ENCODE measurements at places on chromosomes 5 and 9.

- no peak for DNase-seq
Observed at GRCh38 chr5:27571681-27572080, 533.3 kb upstream of the CDH9 start.

- no peak for DNase-seq
Observed at GRCh38 chr5:411728-412127, 31.2 kb upstream of the EXOC3 start.

GRCh38 chr5:119943148-119943547 is 313.8 kb downstream of the FAM170A start:
- no peak for DNase-seq

DNA sequence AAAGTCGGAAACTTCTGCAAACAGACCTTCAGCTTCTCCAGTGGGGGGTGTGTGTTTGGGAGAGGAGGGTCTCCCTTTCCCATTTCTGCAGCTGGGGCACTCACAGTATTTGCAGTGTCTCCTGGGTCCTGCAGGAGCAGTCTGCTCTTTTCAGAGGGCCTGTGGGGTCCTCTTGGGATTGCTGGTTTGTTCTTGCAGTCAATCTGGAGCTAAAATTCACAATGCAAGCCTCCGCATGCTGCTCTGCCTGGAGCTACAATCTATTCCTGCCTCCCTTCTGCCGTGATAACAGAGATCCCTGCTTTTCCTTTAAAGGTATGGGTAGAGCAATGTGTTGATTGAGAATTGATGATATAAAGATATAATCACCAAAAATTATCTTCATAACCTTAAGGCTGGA is 43.2 kb downstream of the ZNF462 start:
- DNase-seq: no peak

DNA sequence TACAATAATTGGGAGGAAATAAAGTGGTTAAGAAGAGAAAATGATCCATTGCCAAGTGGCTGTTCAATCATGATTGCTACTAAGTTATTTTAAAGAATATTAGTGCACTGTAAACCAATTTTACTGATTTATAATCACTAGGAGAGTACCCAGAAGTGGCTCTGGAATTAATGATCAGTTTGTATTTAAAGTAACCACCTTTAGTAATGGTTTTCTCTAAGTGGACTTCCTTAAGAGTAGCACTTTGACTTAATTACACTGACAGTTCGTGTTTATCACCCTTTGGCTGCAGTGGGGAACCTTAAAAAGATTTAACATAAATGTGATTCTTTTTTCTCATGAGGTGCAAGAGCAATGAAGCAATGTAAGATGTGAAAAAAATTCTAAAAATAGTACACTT is 310.8 kb downstream of the CDH12 start:
- no peak for DNase-seq

DNA sequence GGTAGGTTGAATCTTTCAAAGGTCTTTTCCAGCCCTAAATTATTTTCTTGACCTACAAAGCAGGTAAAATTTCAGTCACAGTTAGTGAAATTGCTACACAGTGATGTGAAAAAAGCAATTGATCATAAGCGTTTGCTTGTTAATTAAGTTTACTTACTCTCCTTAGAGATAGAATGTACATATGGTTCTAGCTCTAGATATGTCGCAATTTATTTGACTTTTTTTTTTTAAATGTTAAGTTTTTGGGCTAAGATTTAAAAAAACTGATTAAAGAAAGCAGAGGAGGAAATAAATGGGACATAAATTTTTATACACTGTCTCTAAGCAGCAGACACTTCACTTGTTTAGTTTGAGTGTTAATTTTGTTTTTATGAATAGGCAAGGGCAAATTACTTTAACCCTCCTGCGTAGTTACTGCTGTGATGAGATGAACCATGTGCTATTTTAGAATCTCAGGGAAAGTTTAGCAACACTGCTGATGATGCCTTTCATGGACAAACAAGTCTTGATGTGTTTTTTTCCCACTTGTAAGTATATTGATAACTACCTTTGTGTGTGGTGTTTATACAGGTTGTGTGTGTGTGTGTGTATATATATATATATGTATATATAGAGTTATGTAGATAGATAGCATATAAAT is 38.3 kb upstream of the FAM120AOS start:
- DNase-seq: no peak

- no peak for DNase-seq
Observed at GRCh38 chr9:105975886-105976645, 281.7 kb downstream of the TMEM38B start.

GRCh38 chr9:92989561-92989960 is 42.2 kb downstream of the FGD3 start:
- no peak for DNase-seq

GRCh38 chr9:91477106-91477505 is 53.5 kb upstream of the NFIL3 start:
- DNase-seq: no peak

GRCh38 chr5:174571662-174572397 is 152.6 kb upstream of the MSX2 start:
- no peak for DNase-seq

DNA sequence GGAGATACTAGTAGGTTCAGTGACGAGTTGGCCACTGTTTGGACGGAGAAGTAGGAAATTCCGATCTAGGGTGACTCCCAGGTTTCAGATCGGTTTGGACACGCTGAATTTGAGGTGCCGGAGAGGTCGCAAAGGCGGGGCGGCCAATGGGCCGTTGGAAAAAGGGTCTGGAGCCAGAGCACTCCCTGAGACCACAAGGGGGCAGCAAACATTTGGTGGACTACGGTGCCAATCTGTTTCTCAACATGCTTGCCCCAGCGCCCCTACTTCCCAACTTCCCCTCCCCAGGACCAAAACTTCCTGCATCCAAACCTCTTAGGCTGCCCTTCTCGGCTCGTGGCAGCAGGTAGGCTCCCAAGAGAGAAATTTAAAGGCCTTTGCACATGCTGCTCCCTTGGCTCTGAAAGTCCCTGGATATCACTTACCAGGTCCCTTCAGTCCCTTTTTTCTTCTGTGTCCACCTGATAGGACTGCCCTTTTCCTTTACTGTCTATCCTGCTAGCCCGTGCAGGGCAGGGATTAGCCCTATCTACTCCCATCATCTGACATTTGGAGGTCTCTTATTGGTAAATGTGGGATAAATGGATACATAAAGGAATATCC is 992 bp upstream of the RPP25L start:
- DNase-seq: peak; percentile 81

DNA sequence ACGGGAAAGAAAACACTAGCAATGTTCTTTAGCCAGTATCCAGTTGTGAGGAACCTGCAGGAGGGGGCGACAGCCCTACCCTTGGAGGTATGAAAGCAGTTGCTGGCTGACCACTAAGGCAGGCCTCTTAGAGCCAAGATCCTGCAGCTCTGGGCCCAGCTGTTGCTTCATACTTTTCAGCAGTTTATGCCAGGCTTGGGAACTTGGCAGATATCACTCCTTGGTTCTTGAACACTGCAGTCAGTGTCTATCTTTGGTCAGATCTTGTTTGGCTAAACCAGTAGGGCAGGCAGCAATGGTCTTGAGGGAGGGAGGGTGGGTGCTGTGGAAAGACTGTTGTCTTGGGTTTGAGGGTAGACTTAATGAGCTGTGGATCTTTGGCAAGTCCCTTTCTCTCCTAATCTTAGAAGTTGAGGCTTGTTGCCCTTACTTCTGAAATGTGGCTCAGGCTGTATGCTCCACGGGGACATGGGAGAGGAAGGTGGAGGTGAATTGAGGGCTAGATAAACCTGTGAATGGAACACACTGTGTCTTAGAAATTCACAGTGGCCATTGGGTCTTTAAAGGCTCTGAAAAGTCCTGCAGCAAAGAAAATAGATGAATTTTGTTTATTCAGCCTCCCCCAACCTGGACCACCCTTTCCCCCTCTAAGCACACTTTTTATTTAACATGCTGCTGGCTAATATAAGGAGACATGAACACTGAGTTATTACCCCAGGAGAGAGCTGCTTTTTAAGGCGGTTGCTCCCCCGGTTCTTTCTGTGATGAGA is 37.5 kb downstream of the ZNF618 start:
- no peak for DNase-seq

DNA sequence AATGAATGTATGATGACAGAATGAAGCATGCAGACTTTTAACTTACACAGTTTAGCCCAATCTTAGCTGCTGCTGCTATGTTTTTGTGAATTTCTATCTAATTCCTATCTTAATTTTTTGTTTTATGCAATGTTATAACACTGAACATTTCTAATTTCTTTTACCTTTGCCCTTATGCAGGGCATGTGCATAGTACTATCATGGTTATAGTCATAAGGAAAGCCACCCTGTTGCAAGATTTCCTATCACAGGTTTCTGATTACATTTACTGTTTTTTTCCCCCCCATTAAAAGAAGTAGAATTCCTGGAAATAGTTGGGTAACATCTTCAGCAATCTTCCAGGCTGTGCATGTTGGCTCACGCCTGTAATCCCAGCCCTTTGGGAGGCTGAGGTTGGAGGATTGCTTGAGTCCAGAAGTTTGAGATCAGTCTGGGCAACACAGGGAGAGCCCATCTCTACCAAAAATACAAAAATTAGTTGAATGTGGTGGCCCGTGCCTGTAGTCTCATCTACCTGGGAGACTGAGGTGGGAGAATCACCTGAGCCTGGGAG is 164.4 kb downstream of the KDM4C start:
- no peak for DNase-seq

- no peak for DNase-seq
Observed at GRCh38 chr9:131580358-131580757, 35.0 kb downstream of the PRRT1B start.

- DNase-seq: peak; percentile 14
Observed at GRCh38 chr9:137785704-137786161, 91.8 kb upstream of the CACNA1B start.

DNA sequence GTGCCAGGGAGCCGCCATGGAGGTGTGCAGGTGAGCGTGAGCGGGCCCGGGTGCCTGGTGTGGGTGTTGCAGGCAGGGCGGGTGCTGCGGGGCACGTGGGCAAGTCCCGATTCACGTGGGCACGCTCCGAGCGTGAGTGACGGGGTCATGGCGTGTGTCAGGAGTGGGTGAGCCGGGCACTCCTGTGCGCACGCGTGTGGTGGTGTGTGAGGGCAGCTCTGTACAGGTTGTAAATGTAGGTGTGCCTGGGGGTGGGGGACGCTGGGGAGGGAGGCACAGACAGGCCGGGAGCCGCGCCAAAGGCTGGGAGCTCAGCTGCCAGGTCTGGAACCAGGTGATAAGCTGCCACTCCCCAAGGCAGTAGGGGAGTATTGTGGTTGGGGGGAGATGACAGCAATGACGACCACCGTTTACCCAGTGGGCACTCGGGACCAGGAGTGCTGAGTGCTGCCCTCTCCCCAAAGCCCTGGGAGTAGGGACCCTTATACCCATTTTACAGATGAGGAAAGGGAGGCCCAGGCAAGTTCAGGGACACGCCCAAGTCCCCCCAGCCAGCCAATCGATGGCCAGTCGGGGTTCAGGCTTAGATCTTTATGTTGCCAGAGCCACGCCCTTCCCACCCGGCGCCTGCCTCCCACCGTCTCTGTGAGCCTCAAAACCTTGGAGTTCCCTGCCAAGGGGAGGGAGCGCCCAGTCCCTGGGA is 9.6 kb downstream of the NCS1 start:
- DNase-seq: no peak

- no peak for DNase-seq
Observed at GRCh38 chr5:33309068-33309467, 131.7 kb upstream of the TARS1 start.

DNA sequence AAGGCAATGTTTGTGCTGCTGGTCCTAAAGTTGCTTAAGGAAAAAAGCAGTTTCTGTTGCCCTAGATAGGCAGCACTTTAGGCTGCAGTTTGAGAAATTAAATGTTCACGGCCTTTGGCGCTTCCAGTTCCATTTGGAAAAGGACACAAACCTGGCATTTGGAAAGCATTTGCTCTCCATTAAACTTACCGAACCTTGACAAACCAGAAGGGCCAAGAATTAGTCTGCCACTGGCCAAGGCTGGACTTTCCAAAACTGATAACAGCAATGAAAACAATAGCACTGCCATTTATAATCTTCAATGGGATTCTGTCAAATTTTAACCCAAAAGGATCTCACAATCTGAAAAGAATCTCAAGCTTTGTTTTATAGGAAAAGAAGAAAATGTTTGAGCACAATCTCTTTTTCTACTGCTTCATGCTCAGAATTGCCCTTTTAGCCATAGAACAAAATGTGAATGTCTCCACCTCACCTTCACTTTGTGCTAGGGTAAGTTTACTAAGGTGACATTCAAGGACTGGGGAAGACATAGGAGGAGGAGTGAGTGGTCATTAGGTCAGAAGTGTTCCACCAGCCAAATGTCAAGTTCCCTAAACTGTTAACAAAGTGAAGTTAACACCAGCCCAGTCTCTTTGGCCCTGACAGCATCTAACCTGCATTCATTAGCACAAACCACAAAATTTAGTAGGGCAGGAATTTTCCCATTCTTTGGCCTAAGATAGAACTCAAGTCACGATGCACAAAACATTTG is 583.4 kb upstream of the DMAC1 start:
- no peak for DNase-seq

GRCh38 chr5:96753848-96754247 is 53.9 kb downstream of the ERAP1 start:
- no peak for DNase-seq

- DNase-seq: no peak
Observed at GRCh38 chr5:2464141-2464540, 287.3 kb downstream of the IRX2 start.

- no peak for DNase-seq
Observed at GRCh38 chr5:58925627-58926540, 343.0 kb downstream of the RAB3C start.
